Naive thymus-derived CD8-positive, alpha-beta T cell (primary cell): ENCODE measurements at places on chromosomes 5 and 9.

- peaks cover 5% of the 10 kb centered on the region for H3K4me1 ChIP-seq
- no peaks in the 10 kb centered on the region for H3K36me3 ChIP-seq
- H3K27ac ChIP-seq: no peak overlapping the region
- DNase-seq: no peak
These were observed 290.1 kb upstream of the MPDZ start for GRCh38 chr9:13569602-13570067.

DNA sequence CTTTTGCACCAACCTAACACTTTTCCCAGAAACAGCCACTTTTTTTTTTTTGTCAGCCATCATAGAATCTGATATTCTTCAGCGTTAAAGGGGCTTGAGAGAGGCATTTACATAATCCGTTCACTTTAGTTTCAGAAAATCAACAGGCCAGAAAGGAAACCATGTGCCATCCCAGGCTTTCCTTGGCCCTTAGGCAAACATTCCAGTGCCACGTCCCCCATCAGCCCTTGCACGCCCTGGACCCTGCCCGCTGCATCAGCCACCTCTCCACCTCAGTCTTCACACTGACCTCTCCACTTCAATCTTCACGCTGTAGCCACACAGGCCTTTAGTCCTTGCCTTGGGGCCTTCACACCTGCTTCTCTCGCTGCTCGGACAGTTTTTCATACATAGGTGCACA lies 123.2 kb downstream of the GRIA1 start:
- no peak for DNase-seq
- no peak overlapping the region for H3K27ac ChIP-seq
- H3K4me3 ChIP-seq: no peak overlapping the region
- no peaks in the 10 kb centered on the region for H3K4me1 ChIP-seq

DNA sequence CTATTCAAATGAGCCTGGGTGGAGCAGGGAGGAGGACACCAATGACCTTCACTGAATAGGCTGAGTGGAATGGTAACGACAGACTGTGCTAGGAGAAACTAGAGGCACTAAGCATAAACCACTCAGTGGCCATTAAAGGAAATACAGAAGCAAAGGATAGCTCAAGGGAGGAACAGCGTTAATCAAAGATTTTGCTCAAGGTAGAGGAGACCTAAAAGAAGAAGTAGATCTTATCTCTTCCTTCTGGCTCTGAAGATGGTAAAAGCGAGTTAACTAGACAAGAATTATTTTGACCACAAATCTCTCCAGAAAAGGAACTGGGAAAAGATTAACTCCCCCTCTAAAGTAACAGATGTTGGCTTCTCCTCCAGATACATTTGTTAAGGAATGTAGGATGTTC lies 299.6 kb downstream of the EPB41L4A start:
- H3K4me1 ChIP-seq: no peaks in the 10 kb centered on the region
- no peak overlapping the region for H3K27ac ChIP-seq
- H3K27me3 ChIP-seq: peaks cover 17% of the 10 kb centered on the region
- no peak overlapping the region for H3K4me3 ChIP-seq
- no peak for DNase-seq

DNA sequence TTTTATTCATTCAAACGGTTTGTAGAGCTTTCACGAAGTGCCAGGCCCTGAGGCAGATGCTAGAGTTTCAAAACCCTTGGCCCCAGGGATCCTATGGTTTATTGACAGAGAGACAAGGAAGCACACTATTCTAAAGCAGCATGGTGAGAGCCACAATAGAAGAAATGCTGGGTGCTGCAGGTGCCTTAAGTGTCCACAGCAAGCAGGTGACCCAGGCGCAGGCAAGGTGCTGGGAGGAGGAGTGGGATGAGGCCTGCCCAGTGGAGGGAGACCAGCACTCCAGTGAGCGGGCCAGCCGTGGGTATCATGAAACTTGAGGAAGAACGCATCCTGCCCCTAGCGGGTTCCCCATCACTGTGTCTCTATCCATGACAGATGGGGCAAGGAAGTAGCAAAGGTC lies 71.0 kb downstream of the OSMR start:
- no peak overlapping the region for H3K27ac ChIP-seq
- no peaks in the 10 kb centered on the region for H3K36me3 ChIP-seq
- no peak overlapping the region for H3K4me3 ChIP-seq

DNA sequence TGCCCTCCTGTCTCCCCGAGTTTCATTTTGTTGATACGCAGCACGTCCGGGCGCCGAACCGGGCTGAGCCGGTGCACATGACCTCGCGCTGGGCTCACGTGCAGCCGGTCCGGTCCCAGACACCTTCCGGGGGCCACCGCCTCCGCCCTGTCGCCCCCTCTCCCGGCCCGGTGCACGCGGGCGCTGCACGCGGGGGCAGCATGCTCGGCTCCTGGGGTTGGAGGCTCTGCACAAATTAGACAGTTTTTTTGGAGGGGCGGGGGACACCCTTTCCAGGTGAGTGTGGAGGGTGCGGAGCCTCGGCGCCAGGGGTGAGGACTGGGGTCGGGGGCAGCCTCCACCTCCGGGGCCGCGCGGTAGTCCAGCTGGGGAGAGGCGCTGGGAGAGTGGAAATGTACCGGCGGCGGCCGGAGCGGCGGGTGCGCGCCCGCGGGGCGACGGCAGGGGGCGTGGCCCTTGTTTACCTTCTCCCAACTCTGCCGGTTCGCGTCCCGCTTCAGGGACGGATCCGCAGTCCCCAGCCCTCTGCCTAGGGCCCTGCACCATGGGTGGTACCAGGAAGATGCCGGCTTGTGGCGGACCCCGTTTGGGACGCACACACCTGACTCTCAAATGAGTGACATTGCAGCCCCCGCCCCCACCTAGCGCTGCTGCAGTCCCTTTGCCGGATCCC lies 1.1 kb downstream of the JADE2 start:
- H3K4me1 ChIP-seq: peaks cover 45% of the 10 kb centered on the region
- peaks cover 5% of the 10 kb centered on the region for H3K36me3 ChIP-seq
- peak overlapping the region; percentile 93 for H3K4me3 ChIP-seq
- H3K27me3 ChIP-seq: no peaks in the 10 kb centered on the region

- H3K36me3 ChIP-seq: no peaks in the 10 kb centered on the region
- H3K27ac ChIP-seq: no peak overlapping the region
- H3K27me3 ChIP-seq: no peaks in the 10 kb centered on the region
- no peak for DNase-seq
- no peaks in the 10 kb centered on the region for H3K4me1 ChIP-seq
These were observed 510.1 kb downstream of the NR2F1-AS1 start for GRCh38 chr5:93070938-93071337.

DNA sequence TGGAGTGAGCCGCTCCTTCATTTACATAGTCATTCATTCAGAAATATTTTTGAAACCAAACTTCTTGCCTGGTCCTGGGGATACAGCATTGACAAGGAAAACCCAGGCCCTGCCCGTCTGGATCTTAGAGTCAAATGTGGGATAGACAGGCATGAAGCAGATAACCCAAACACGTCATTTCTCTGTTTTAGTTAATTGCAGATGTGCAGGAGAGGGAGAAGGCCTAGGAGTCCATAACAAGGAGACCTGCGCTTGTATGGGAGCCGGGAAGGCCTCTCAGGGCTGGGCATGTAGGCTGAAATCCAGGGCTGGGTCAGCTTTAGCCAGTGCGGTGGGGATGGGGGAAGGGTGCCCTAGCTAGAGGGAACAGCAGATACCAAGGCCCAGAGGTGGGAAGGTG lies 43.3 kb downstream of the PRRX2 start:
- no peak overlapping the region for H3K4me3 ChIP-seq
- peaks cover 18% of the 10 kb centered on the region for H3K4me1 ChIP-seq
- no peaks in the 10 kb centered on the region for H3K27me3 ChIP-seq
- H3K36me3 ChIP-seq: no peaks in the 10 kb centered on the region
- DNase-seq: no peak

GRCh38 chr9:104556830-104557634 lies 11.9 kb upstream of the OR13C8 start:
- H3K27me3 ChIP-seq: no peaks in the 10 kb centered on the region
- no peak overlapping the region for H3K27ac ChIP-seq
- no peak for DNase-seq
- no peaks in the 10 kb centered on the region for H3K4me1 ChIP-seq
- H3K36me3 ChIP-seq: no peaks in the 10 kb centered on the region

GRCh38 chr5:59354274-59354673 lies 539.3 kb downstream of the PDE4D start:
- H3K27ac ChIP-seq: no peak overlapping the region
- DNase-seq: no peak
- H3K4me3 ChIP-seq: no peak overlapping the region
